ENCODE measurements at places on chromosomes 1 and 21. TPM values are rescaled to one million over a fixed set of nuclear protein-coding genes. Genes with fewer than 3 reads are reported as not detected.

DNA sequence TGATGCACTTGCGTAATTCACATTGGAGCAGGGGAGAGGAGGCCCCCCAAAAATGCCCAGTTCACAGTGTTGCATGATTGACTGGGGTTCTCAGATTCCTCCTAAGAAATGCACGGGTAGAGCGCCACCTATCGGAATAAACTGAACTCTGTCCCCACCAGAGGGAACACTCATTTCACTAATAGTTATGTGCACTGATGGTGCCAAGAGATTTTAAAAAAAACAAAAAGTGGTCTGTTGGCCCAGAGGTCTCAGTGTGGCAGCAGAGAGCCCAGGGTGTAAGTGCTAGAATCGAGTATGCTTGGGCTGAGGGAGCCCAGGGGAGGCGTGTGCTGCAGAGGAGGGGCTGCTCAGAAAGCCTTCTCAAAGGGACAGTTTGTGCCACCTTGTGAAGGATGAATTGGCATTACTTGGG lies 6.9 kb downstream of the PINK1 start:
- peak; percentile 69 for DNase-seq

LCK gene
- not detected for total RNA-seq

DNA sequence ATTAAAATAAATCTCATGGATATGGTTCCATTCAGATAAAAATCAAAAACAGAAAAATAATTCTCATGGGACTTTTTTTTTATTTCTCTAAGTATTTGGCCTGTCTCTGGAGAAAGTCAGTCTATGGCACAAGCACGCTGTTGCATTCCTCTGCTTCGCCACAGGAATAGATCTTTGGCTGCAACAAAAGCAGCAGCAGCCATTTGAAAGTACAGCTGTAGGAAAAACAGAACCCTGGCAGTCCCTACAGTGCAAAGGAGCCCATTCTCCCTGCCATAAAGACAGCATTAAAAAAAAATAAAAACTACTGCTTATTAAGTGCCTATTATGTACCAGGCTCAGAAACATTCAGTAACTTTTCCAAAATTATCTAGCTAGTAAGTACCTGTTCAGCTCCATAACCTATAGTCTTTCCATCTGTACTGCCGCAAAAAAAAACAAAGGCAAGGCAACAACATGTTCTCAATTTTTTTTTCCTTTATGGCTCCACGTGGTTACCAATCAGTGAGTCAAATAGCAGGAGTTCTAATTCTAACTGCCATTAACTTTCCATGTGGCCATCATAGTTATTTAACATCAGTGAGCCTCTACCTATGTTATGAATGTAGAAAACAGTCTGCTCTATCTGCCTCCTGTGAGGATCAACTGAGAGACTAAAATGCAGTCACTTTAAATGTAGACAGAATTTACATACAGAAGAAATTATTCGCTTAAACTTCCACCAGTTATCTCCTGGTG lies 22.7 kb downstream of the SLC35D1 start:
- DNase-seq, result no peak

ENTREP3 gene
- total RNA-seq, result 7.3 TPM

GRCh38 chr1:88973520-88974137 lies 18.8 kb downstream of the KYAT3 start:
- DNase-seq, result peak; percentile 24

GRCh38 chr1:27690183-27690582 lies 18.2 kb upstream of the IFI6 start:
- DNase-seq, result no peak

DNA sequence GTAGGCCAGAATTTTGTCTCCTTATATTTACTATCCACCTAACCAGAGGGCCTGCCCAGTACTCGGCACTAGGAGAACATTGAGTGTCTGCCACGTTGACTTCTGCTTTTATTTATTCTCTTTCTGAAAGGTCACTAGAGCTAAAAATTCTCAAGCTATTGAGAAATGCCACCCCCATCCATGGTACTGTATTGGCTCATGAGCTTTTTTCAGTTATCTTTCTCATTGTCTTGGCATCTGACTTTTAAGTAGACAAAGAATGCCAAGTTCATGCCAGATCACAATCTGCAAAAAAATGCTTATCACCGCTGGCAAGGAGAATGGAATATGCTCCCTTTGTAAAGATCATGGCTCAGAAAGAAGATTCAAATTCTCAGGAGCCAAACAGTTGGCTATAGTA lies 49.8 kb upstream of the MROH9 start:
- DNase-seq, result no peak

SETDB1 gene
- 28.2 TPM for total RNA-seq

GRCh38 chr1:9321480-9321849 lies 28.8 kb downstream of the SPSB1 start:
- no peak for DNase-seq

DNA sequence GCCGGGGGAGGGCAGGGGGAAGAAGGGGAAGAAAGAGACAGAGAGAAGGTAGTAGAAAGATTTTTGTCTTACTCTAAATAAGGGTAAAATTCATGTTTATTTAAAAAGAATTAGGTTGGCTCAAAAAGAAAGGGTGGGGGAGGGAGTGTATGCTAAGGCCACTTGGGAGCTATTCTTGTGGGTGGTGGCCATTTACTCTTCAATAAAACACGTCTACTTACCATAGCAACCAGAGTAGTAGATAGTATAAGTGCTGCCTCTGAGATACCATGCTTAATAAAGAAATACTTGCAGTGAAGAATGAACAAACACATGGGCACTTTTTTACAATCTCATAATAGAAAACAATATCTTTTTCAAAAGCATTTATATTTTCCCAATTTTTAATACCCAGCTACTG lies 538.1 kb upstream of the PTBP2 start:
- no peak for DNase-seq

KPRP gene
- total RNA-seq, result not detected

SLC44A5 gene
- total RNA-seq, result not detected

OR2L3 gene
- total RNA-seq, result not detected

DNA sequence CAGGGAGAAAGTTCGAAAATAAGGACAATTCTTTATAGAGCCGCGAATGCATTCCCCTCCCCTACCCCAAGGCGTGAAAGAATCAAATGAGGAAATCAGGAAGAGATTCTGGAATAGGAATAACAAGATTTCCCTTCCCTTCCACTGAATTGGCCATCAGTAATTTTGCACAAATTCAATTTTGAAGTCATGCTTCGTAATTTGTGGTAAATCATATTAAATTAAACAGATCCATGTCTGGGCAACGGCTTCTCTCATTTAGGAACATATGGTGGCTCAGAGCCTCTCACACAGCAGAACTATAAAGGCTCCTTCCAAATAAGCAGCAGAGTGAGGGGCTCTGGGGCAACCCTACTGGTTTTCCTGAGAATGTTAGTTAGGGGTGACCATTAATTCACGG lies 152.9 kb downstream of the CLIC6 start:
- no peak for DNase-seq

GRHL3 gene
- total RNA-seq, result 2.6 TPM

DNA sequence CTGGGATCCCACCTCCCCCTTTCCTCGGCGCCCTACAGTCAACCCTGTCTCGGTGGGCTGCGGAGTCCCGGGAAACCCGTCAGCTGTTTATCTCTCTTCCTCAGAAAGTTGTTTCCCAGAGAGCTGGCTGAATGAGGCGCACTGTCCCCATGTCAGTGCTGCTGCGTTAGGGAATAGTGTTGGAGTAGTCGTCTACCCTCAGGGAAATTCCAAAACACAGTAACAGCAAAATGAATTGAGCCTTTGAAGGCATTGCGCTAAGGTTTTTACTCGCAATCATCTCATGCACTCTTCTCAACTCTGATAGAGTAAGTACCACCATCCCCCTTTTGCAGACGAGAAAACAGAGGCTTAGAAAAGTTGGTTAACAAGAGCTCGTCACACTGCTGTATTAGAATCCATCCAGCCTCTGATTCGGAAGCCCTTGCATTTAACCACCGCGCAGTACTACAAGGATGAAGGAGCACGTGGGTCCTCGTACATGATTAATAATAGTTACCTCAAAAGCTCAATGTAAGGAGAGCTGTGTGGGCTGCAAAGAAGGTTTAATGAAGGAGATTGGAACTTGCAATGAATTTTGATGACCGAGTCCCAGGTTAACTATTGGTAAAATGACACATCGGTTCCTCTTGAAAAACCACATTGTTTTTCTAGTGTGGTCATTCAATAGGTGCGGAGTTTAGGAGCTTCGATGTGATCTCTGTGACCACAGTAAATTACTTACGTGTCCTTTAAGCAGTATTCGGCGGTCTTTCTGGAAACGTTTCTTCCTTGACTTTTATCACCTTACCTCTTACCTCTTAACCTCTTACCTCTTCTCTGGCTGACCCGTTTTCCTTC lies 788 bp upstream of the EDEM3 start:
- no peak for DNase-seq

COA7 gene
- 13.2 TPM for total RNA-seq

DNA sequence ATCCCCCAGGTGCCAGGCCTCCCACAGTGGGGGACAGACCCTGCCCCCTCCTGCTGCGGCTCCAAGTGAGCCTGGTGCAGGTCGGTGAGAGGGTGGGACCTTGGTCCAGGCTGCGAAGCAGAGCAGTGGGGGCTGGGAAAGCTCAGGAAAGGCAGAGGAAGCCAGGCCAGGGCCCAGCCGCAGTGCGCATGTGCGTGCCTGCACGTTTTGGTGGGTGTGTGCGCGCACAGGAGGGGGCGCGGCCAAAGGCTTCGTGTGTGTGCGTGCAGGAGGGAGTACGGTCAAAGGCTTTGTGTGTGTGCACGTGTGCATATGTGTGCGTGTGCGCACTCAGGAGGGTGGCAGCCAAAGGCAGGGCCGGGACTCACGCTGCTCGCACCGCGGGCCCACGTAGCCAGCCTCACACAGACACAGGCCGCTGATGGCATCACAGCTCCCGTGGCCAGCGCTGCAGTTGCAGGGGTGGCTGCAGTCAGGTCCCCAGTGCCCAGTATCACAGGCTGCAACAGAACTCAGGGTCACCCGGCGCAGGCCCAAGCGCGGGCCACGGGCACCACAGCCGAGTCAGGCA lies 45.9 kb downstream of the ARHGEF16 start:
- DNase-seq, result no peak

WNT9A gene
- total RNA-seq, result 1.2 TPM

DNA sequence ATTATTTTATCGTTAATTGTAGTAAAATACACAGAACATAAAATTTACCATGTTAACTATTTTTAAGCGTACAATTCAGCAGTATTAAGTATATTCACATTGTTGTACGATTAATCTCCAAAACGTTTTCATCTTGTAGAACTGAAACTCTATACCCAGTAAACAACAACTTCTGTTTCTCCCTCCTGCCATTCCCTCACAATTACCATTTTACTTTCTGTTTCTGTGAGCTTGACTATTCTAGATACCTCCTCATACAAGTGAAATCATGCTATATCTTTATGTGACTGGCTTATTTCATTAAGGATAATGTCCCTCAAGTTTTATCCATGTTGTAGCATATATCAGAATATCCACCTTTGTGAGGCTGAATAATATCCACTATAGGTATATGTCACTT lies 156.8 kb downstream of the ST6GALNAC3 start:
- no peak for DNase-seq

DNA sequence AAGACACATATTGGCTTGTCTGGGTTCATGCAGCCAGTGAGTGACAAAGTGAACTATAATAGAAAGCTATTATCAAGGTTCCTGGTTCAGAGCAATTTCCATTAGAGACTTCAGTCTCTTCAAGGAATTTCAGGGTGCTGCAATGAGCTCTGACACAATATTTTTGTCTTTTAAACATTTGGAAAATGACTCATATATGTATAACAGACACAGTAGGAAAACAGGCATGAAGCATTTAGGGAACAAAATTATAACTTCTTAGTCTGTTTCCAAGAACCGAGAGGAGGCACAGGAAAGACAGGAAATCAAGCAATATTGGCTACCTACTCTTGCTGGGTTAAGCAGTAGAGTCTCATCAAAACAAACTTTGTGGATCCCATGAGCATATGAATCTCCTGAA lies 170.4 kb downstream of the PTPRC start:
- no peak for DNase-seq

CDC42BPA gene
- total RNA-seq, result 13.1 TPM

DNA sequence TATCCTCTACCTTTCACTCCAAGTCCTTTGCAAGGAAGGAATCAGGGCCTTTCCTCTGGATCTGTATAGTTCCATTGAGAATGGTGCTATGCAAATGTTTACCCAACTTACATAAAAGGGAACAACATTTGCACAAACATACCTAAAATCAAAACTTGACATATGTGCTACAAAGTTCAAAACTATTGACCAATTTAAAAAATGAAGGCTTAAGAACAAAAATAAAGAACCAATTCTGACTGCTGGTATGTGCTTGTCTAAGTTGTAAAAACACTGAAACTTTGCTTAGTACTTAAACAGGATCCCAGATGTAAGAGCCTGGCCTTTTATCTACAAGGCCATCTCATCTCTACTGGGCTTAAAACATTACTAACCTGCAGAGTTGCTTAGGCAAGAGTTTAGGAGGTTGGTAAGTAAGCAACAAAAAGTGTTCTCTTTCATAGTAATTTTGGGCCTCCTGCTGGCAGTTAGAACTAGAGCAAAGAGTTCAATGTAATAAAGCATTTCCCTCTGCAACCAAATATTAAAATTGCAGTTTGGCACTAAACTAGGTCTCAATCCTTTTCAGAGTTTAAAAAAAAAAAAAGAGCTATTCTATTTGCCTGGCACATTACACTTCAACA lies 2.0 kb downstream of the SCMH1 start:
- peak; percentile 31 for DNase-seq

SELL gene
- 0.06 TPM for total RNA-seq

GRCh38 chr1:203663294-203663693 lies 36.7 kb downstream of the ATP2B4 start:
- DNase-seq, result no peak

GPX7 gene
- not detected for total RNA-seq

- no peak for DNase-seq
Measured at GRCh38 chr1:1210726-1211540, 3.0 kb downstream of the TNFRSF4 start.

HUNK gene
- total RNA-seq, result 0.07 TPM

- no peak for DNase-seq
Measured at GRCh38 chr1:1187938-1188337, 14.3 kb downstream of the TTLL10 start.

DNA sequence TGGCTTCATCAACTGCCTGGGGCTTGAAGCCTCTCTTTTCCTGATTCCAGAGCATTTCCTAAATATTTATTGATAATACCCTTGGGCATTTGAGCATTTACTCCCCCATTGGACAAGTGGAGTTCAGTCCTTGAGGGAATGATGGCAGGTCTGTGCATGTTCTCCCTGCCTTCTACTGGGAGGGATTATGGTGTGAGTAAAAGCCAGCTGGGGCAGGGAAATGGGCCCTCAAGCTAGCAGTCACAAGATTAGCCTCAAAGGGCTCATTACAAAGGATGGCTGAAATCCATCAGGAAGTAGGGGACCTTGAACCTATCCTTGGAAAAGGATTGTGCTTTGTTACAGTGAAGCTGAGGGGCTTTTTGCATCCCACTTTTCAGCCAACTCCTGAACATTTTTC lies 24.2 kb upstream of the OSBPL9 start:
- no peak for DNase-seq

LY9 gene
- total RNA-seq, result not detected

SPRR4 gene
- not detected for total RNA-seq

DNA sequence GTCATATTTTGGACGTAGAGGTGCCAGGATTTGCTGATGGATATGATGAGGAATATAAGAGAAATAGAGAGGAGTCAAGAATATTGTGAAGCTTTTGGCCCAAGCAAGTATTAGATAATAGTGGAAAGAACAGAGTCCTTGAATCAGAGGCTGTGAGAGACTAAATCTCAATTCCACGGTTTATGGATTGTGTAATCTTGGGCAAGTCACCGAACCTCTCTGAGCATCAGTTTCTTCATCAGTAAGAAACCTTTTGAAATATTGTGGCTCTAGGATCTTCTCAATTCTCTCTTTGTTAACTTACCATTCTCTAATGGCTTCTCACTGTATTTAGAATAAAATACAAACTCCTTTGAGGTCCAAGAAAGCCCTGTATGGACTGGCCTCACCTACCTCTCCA lies 77.6 kb downstream of the RPS6KA1 start:
- no peak for DNase-seq

GRCh38 chr21:28804089-28804670 lies 188.5 kb downstream of the LTN1 start:
- DNase-seq, result no peak
